Activated CD8-positive, alpha-beta memory T cell treated with anti-CD3 and anti-CD28 coated beads for 1 hour (primary cell): ENCODE measurements at places on chromosomes 11 and 22.

GRCh38 chr22:22603470-22603947 is 40.9 kb upstream of the GGTLC2 start:
- no peak for DNase-seq

GRCh38 chr22:47598864-47599263 is 836.4 kb downstream of the TBC1D22A start:
- DNase-seq, result no peak

GRCh38 chr11:45225277-45225676 is 60.9 kb downstream of the SYT13 start:
- no peak for DNase-seq

DNA sequence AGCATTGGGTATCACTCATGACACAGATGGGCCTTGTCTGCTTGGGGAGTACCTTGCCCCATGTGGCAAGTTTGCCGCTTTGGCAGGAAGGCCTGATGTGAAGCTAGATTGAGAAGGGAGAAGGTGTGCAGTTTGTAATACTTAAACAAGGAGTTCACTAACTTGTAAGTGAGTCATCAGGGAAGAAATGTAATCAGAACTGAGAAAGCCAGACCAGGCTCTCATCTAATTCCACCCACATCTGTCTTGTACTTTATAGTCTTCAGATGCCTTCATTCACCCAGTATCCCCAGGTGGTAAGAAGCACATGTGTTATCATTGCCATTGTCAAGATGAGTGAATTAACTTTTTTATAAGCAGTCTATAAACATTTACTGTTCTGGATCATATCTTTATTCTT is 116.0 kb upstream of the DDI1 start:
- no peak for DNase-seq

DNA sequence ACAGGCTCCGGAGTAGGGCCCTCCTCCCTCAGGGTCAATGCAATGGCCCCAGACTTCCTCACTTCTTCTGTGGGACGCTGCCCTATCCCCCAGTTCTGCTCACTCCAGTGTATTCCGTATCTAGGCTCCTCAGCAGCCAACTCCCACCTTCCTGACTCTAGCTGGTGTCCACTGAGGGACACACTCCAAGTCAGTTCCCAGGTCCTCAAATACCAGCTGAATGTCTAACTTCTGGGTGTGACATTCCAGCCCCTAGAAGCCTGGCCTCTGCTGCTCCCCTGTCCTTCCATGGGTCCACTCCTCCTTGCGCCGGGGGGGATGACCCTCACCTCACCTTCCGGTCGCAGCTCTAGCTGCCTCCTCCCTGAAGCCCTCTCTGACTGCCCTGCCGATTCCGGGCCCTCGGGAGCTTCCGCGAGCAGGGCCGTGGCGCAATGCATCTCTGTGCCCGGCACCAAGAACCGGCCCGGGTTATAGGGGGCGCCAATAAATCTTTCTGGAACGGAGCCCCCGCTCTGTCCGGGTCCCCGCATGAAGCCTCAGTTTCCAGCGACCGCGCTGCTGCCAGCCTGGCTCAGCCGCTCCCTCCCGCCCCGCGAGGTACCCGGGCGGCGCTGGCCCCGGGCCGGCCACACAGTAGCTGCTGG is 15.4 kb downstream of the BAD start:
- DNase-seq, result no peak

GRCh38 chr11:2318123-2318522 is 16.3 kb downstream of the TSPAN32 start:
- no peak for DNase-seq

- DNase-seq, result no peak
Measured at GRCh38 chr11:35520376-35520775, 5.0 kb downstream of the PAMR1 start.

DNA sequence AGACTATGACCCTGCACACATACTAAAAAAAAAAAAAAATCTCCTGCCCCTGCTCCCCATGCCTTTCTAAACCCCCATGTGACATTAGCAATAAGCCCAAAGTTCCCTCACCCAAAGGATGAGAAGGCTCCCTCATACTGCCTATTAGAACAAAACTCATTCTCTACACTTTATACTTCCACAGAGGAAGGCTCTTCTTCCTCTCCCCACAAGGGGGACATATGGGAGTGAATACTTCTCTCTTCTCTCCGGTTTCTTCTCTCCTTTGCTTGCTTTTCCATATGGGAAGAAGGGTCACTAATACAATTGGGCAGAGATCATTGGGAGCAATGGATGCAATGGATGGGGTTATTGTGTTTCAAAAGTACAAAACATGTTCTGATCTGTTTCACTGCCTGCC is 3.3 kb downstream of the OR52L1 start:
- DNase-seq, result no peak

- no peak for DNase-seq
Measured at GRCh38 chr11:64764040-64764611, 4.4 kb upstream of the PYGM start.

GRCh38 chr11:19101796-19102520 is 15.0 kb upstream of the ZDHHC13 start:
- no peak for DNase-seq
